ENCODE measurements at places on chromosomes 2 and 18. TPM values are rescaled to one million over a fixed set of nuclear protein-coding genes. Genes with fewer than 3 reads are reported as not detected.
A peak's percentile ranks its signal among the peaks of the same experiment; 100 is the strongest.

DNA sequence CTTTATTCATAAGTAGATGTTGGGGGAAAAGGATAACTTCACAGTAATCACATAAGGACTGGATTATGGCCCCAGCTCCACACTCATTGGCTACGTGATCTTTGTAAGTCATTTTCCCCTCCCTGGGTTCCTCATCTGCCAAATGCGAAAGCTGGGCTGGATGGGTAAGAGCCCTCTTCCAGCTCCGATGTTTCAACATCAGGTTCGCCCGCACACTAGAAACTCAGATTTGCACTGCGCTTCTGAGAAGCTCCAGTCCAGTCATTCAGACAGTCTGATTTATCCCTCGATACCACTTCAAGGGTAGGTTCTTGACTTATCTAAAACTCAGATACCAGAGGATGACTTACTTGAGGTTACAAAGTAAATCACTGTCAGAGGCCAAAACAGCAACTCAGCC is 31.0 kb upstream of the RMDN2 start:
- DNase-seq: no peak

- no peak for DNase-seq
These were observed 904.3 kb downstream of the LRP1B start for GRCh38 chr2:141226560-141226959.

GRCh38 chr2:190781604-190782198 is 98.9 kb upstream of the GLS start:
- DNase-seq: peak; percentile 78

- no peak for DNase-seq
These were observed 142.2 kb downstream of the B3GNT2 start for GRCh38 chr2:62338111-62338510.

GRCh38 chr2:169066897-169067296 is 2.5 kb upstream of the DHRS9 start:
- no peak for DNase-seq

GREB1L gene
- 25.0 TPM for total RNA-seq

IL36G gene
- total RNA-seq: not detected
